Germinal center (tissue), 1 donor: ENCODE measurements at places on chromosomes 6 and 20.

DNA sequence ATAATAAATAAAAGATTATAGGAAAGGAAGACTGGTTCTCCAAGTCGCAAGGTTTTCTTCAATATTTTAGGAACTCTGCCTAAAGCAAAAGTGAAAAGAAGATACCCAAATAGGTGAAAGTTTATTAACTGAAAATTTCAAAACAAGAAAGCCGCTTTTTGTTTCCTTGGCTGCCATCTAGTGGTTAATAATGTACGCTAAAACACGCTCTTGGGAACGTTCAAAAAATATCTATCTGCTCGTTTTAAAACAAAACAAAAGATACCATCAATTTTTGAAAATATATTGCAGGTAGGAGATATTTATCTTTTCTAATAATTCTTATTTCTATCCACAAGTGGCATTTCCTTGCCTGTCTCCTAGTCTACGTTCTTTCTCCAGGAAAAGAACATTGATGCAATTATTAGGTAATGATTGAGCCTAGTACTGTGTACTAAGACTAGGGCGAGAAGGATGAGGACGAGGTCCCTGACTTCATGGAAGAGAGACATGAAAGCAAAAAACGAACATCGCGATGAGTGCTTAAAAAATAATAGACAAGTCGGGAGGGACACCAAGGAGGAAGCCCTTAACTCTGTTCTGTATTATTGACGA, 97.2 kb downstream of the SPTLC3 start:
- peak; percentile 8 for DNase-seq

DNA sequence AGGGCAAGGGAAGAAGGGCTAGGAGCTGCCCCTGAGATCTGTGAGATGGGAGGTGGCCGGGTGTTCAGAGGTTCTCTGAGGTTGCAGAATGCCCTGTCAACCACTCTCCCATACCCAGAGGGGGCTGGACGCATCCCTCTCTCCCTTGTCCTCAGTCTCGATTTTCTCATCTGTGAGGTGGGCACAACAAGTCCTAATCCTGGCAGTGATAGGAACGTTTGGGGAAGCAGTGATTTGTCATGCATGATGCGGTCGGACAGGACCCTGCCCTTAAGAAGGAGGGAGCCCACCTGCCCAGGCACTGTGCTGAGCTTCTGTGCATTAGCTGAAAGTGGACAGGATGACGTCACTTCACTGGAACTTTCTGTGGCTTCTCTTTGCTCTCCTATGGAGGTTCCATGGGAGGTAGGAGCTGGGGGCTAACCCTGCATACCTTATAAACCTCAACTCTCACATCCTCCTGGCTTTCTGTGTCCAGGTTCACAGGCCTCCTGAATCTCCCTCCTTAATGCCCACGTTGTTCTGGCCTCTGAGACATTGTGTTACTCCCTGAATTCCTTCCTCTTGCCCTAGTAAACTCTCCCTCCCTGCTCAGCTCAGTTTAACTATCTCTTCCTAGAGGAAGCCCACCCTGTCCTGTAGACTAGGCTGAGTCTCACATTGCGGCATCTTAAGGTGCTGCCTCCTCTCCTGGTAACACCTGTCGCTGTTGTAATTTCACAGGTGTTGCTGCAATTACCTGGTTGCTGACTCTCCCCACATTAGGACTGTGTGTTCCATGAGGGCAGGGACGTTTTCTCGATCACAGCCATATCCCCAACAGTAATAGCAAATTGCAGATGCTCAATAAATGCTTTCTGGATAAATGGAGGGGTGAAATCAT, 30.1 kb upstream of the CSNK2A1 start:
- DNase-seq = no peak

GRCh38 chr20:46128310-46129151, 10.4 kb downstream of the CD40 start:
- DNase-seq = no peak

DNA sequence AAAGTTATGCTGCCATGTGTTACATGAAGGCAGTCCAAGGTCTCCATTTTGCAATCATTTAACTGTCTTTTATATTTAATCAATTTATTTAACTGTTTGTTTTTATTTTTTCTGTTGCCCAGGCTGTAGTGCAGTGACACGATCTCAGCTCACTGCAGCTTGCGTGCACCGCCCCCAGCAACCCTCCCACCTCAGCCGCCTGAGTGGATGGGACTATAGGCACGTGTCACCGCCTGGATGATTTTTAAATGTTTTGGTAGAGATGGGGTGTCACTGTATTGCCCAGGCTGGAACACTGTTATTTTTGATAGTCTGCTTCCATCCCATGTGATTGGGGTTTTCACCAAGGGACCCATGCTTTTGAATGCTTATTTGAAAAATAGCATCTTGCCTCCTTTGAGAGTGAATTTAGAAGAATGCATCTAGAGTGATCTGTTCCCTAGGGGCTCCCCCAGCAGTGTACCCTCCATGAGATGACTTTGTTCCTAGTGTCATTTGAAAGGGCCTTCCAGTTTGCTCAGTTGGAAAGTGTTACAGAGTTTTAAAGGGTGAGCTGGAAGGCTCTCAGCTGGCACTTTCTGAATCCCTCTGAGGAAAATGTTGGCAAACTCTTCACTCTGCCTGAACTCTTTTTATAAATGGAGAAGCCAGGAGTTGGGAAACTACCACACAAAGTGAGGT, 143.4 kb downstream of the JARID2 start:
- no peak for DNase-seq

DNA sequence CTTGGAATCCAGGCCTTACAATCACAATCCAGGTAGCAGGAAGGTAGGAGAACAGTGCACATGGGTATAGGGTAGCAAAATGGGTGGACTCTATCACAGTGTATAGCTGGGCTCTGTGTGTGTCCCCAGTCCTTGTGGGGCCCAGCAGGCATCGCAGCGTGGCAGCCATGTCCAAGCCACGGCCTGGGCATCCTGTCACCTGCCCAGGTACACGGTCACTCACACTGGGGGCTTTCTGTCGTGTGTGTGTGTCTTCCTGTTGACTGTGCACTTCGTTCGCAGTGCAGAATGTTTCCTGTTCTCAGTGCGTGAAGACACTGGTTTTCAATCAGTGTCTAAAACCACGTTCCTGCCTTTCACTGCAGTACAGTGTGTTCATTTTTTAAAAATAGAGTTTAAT, 523.2 kb upstream of the JARID2 start:
- DNase-seq = no peak

DNA sequence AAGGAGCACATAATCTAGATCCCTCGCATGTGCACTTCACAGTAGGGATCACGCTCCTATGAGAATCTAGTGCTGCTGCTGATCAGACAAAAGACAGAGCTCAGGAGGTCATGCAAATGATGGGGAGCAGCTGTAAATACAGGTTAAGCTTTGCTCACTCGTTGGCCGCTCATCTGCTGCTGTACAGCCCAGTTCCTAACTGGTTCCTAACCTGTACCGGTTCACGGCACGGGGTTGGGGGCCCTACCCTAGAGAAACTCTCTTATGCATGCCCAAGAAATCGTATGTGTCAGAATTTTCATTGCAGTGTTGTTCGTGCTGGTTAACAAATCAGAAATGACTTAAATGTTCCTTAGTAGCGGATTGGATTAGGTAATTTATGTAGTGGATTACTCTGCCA, 116.1 kb downstream of the CDH26 start:
- no peak for DNase-seq

DNA sequence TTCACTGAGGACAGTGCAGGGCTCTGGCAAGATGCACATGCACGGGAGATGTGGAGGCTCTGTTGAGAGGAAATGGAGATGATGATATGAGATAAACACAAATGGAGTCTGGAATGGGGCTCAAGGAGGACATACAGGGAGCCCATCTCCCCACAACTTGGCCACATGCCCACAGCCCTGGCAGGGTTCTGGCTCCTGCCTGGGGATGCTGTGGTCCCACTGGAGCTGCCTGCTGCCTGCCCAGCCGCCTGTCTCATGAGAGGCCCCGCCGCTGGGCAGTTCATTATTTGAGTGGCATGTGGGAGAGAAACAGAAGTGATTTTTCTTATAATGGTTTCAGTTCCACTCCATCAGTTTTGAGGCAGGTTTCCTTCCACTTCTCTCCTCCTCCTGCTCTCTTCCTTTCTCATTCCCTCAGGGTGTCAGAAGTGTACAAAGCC, 133.6 kb upstream of the TRAF3IP2 start:
- DNase-seq = peak; percentile 16

GRCh38 chr6:157471895-157472686, 91.1 kb downstream of the ZDHHC14 start:
- no peak for DNase-seq

- no peak for DNase-seq
Measured at GRCh38 chr20:38420388-38421085, 14.6 kb downstream of the SNHG17 start.

GRCh38 chr6:21953831-21954801, 342.7 kb downstream of the PRL start:
- DNase-seq = no peak

- peak; percentile 40 for DNase-seq
Measured at GRCh38 chr6:31794866-31795615, 511 bp downstream of the VARS1 start.

DNA sequence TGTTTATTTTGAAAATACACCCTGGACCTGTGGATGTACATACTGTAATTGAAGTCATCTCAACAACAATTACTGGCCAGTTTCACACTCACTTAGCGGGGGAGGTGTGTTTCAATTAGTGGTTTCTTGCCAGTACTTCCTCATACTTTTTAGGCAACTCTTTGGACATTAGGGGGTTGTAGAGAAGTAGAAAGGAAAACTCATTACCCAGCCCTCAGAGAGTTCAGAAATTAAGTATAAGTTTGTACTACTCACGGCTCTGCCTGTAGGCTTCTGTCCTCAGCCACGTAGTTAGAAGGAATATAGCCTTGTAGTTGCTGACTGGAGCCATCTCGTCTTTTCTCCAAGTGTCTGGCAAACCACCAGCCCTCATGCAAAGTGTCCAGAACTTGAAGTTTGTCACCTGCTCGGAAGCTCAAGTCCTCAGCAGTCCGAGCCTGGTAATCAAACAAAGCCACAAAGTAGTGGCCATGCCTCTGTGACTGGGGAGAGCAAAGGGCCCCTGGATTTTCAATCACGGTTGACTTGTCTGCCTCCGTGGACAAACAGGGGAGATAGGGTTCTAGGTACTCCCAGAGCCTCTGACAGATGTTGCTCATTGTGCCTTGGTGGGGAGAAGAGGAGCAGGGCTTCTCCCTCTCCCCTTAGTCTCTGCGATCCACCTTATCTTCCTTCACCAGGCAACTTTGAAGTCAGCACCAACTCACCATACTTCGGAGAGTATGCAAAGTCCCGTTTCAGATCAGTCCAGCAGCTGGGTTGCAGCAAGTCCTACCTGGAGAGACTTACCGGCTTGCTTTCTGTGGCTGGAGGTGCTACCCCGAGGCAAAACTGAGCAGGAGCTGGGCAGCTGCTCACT, 749 bp downstream of the FRK start:
- no peak for DNase-seq

GRCh38 chr20:227439-228105, 514 bp downstream of the DEFB129 start:
- DNase-seq = no peak

GRCh38 chr6:99219788-99220187, 129.7 kb downstream of the FAXC start:
- no peak for DNase-seq

DNA sequence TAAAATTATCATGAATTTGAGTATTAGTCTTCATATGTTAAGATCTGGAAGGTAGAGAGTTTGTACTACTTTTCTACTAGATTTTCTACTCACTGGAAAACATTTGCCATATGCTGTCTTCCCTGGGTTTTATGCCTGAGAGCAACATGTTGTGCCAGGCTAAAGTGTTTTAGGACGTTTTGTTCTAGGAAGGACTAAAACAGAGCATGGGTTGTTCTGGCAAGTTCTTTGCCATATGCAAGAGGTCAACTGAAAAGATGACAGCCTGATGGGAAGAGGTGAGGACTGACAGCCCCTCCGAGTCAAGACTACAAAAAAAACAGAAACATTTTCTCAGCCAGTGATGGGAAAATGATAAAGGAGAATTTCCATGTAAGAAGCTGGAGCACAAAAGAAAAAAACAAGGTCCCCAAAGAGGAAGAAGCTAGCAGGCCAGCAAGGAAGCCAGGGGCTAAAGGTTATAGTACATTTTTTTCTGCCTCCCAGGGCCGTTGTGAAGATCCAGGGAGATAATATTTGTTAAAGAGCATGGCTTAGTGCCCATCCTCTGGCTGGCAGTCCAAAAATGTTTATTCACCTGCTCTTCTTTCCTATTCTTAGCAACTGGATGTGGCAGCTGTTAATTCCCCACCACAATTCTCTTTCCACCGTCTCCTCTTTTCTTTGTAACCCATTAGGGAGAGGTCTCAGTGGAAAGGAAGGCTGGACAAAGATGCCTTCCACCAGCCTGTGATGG, 7.8 kb downstream of the SCGN start:
- DNase-seq = no peak

DNA sequence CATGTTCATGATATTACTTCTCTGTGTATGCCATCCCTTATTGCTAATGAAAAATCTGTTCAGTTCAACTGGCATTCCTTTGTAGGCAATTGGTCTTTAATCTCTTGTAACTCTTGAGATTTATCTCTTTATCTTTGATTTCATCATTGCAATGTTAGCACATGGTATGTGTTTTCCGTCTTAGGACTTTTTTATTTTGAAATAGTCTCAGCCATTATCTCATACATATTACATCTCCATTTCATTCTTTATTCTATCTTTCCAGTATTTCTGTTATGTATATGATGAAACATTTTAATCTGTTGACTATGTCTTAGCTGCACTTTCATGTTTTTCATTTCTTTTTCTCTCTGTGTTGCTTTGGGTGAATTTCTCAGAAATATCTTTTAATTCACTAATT, 58.1 kb downstream of the VSTM2L start:
- DNase-seq = no peak

DNA sequence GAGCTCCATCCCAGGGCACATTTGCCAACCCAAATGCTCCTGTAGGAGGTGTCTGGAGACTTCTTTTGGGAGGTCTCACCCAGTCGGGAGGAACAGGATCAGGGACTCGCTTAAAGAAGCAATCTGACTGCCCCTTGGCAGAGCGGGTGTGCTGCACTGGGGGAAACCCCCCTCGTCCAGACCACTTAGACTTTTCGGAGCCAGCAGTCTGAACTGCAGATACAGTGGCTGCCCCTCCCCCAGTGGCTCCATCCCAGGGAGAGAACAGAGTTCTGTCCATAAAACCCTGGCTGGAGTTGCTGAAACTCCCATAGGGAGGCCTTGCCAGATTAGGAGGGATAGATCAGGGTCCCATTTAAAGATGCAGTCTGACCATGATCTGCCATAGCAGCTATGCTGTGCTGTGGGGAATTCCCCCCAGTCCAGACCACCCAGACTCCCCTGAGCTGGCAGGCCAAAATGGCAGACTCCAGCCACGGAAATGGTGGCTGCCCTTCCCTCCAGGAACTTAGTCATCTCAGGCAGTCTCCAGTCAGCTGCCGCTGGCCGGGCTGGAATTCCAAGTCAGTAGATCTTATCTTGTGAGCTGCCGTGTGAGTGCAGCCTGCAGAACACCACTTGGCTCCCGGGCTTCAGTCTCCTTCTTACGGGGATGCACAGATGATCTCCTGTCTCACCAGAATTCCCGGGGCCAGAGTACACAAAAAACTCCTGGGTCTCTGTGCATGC, 278.1 kb upstream of the SASH1 start:
- DNase-seq = no peak

DNA sequence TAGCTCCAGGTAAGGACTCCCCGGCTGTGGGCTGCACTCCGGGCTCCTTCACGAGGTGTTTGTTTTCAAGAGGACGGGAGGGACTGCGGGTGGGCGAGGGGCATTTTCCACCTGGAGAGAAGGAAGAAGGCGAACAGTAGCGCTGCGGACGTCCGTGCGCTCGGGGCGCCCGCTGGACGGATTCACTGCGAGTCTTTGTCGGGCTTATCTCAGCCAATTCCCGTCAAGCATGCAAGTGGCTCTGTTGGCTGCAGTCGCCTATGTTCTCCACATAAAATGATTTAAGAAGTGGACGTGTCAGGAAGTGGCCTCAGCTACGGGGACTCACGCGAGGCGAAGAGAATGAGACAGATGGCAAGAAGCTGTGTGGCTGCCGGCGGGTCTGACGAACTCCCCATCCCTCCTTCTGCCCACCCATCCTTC, 332 bp downstream of the GRIK2 start:
- no peak for DNase-seq
